Ascending aorta (tissue), 2 donors: ENCODE measurements at places on chromosomes 11 and 22.

DNA sequence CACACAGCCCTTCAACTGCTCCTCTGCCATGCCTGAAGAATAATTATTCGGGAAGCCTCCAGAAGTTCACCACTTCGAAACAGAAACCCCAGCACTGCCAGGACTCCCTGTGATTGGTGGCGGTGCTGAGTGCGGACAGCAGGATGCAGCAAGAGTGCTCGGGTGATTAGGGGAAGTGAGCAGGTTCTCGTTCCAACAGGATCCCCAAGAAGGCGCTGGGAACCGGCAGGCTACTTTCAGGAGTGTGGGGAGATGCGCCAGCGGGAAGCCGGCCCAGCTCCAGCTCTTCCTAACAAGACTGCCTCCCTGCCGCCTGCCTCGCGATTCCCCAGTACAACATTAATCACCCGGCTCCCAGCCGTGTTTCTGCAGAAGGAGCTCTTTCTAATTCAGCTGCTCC is 630.2 kb downstream of the BRD1 start:
- H3K4me3 ChIP-seq: no peak overlapping the region
- no peaks in the 10 kb centered on the region for H3K27me3 ChIP-seq
- no peaks in the 10 kb centered on the region for H3K36me3 ChIP-seq
- H3K27ac ChIP-seq: no peak overlapping the region
- DNase-seq: no peak
- no peaks in the 10 kb centered on the region for H3K4me1 ChIP-seq

- H3K4me3 ChIP-seq: no peak overlapping the region
- H3K36me3 ChIP-seq: no peaks in the 10 kb centered on the region
- H3K27ac ChIP-seq: no peak overlapping the region
- no peak for DNase-seq
- H3K4me1 ChIP-seq: no peaks in the 10 kb centered on the region
These were observed 202.9 kb downstream of the GRIK4 start for GRCh38 chr11:120714438-120714837.

DNA sequence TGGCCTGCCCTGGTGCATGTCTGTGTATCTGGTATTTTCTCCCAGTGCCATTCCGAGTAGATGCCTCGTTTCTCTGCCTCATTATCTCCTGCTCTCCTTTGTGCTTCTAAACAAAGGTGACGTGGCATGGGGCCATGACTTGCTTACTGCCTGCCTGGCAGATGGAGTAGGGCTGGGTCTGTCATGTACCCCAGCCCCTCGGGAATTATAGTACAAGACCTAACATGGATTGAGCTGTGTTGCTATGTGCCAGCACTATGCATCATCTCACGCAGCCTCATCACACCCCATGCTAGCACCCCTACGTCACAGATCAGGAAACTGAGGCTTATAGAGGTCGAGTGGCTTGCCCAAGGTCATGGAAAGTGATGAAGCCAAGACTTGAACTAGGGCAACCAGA is 88.1 kb downstream of the GALNT18 start:
- H3K27me3 ChIP-seq: no peaks in the 10 kb centered on the region
- DNase-seq: no peak
- no peaks in the 10 kb centered on the region for H3K36me3 ChIP-seq
- H3K27ac ChIP-seq: no peak overlapping the region
- H3K4me1 ChIP-seq: peaks cover 51% of the 10 kb centered on the region

DNA sequence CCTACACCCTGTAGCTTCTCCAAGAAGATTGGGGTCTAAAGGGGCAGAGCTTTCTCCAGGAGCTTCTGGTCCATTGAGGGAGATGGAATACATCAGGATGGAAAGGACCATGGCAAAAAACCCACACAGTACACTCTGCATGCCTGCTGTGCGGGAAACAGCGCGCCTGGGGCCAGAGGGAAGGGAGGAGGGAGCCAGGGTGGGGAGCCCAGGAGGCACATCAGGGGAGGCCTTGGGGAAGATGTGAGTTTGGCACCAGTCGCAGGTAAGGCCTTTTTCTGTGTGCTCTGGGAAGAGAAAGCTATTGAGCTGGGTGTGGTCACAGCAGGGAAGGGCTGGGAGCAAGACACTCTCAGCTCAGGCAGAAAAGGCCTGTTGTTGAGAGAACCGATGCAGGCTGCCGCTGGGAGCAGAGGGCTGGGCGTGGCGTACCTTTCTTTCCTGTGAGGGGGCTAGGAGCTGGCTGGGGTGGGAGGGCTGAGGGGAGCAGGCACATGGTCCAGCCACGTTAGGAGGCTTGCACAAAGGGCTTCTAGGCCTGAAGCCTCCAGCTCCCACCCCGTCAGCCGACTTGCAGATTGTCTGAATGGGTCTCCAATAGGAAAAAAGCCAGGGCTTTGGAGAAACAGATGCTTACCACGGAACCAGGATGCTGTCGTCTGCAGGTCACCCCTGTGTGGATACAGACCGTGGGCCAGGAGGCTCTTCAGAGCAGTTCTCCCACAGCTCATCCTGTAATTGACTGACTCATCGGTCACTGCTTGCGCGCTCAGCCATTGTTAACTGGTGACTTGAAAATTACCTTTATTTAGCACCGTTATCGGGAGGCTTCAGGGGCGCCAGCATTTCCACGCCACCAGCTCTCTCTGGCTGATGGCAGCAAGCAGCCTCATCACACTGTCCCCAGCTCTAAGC is 237.3 kb downstream of the ST3GAL4 start:
- DNase-seq: no peak
- H3K27ac ChIP-seq: no peak overlapping the region
- H3K4me3 ChIP-seq: no peak overlapping the region
- no peaks in the 10 kb centered on the region for H3K36me3 ChIP-seq

DNA sequence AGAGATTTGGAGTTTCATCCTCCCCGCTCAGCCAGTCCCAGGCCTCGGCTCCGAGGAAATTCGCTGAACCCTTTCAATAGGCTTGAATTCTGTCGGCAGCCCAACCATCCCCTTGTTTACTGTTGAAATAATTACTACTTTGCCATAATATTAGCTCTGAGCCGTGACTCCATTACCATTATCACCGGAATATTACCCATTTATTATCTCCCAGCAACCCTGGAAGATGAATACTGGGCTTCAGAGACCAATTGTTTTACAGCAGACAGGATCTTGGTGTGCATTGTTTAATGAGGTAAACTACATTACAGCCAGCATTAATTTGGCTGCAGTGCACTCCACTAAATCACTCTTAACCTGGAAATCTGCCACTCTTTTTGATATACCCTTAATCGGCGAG is 867.4 kb downstream of the NTM start:
- no peaks in the 10 kb centered on the region for H3K4me1 ChIP-seq
- no peaks in the 10 kb centered on the region for H3K36me3 ChIP-seq
- DNase-seq: no peak

- H3K27ac ChIP-seq: no peak overlapping the region
- no peak overlapping the region for H3K4me3 ChIP-seq
- H3K36me3 ChIP-seq: peaks cover 28% of the 10 kb centered on the region
These were observed 37.1 kb downstream of the APOL5 start for GRCh38 chr22:35754761-35755160.

- no peak overlapping the region for H3K4me3 ChIP-seq
- H3K27ac ChIP-seq: no peak overlapping the region
- no peaks in the 10 kb centered on the region for H3K27me3 ChIP-seq
- DNase-seq: no peak
These were observed 10.1 kb upstream of the RPS3 start for GRCh38 chr11:75389276-75389605.

DNA sequence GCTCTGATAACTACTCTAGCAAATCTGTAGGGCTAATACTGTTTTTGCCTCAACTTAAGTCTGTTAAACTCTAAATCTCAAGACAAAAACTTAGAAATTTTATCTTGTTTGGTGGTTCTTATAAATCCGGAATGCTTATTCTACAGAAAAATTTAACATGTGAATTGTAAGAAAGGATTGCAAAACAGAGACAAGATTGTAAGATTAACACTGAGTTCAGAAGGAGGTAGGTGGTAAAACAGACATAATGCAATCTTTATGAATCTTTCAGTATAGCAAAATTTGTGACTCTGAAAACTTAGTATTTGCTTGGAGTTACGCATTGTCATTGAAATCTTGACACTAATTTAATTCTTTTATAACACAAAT is 263.9 kb downstream of the SBF2 start:
- no peaks in the 10 kb centered on the region for H3K4me1 ChIP-seq
- H3K36me3 ChIP-seq: no peaks in the 10 kb centered on the region
- DNase-seq: no peak
- H3K4me3 ChIP-seq: no peak overlapping the region
- H3K27ac ChIP-seq: no peak overlapping the region

- DNase-seq: no peak
- H3K27me3 ChIP-seq: no peaks in the 10 kb centered on the region
- no peak overlapping the region for H3K4me3 ChIP-seq
- no peaks in the 10 kb centered on the region for H3K4me1 ChIP-seq
- H3K27ac ChIP-seq: no peak overlapping the region
These were observed 29.2 kb upstream of the GCAT start for GRCh38 chr22:37778370-37779009.

DNA sequence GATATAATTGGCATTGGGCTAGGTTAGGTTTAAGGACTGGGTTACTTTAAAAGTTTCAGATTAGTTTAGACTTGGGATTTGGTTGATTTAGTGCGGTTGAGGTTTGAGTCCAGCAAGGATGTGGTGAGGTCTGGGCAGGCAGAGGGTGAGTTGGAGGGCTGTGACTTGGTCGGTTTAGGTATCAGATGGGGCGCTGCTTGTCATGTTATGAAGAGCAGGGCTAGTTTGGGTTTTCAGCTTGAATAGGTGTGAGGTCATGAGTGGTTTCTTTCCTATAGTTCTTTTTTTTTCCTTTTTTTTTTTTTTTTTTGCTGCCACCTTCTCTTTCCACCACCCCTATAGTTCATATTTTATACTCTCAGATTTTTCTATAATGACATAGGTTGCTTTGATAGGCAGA is 4.8 kb downstream of the CLCF1 start:
- H3K4me3 ChIP-seq: no peak overlapping the region
- H3K36me3 ChIP-seq: peaks cover 7% of the 10 kb centered on the region
- no peak for DNase-seq
- no peaks in the 10 kb centered on the region for H3K27me3 ChIP-seq
- no peak overlapping the region for H3K27ac ChIP-seq

DNA sequence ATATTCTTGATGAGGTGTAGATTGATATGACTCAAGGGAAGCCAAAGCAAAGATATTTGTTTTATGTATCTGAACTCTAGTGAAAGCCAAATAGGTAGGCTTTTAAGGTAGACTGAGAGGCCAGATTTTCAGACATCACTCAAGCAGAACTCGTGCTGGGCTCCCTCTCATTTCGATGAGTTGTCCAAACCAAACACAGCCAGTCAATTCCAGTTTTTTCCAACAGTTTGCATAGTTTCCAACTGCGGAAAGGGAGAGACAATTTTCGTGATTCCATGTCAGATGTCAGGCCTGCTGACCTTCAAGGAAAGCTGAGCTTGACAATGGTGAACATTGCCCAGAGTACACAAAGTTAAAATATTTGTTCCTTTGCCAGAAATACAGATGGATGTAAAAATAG is 110.9 kb upstream of the MPPED2 start:
- no peaks in the 10 kb centered on the region for H3K4me1 ChIP-seq
- H3K27ac ChIP-seq: no peak overlapping the region
- no peak for DNase-seq
- no peaks in the 10 kb centered on the region for H3K36me3 ChIP-seq
- no peaks in the 10 kb centered on the region for H3K27me3 ChIP-seq
- H3K4me3 ChIP-seq: no peak overlapping the region

DNA sequence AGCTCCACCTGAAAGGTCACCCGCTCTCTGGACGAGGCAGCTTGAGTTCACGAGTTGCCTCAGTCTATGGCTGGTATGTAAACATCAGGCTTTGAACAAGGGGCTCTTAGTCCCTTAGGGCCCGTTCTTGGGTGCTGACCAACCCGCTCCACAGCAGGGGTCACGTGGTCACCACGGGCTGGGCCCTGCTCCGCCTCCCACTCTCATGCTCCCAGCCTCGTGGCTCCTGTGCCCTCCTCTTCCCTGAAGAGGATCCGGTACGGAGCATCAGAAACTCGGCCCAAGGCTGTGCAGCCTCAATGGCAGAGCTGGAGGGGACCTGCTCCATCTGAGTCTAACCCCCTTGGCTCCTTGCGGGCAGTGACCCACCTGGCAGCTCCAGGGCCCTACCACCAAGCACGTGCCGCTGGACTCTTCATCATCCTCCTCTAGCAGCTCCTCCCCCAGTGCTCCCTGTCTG is 54.2 kb upstream of the TTLL12 start:
- no peaks in the 10 kb centered on the region for H3K36me3 ChIP-seq
- H3K4me3 ChIP-seq: no peak overlapping the region
- H3K27me3 ChIP-seq: no peaks in the 10 kb centered on the region
- DNase-seq: no peak

- no peaks in the 10 kb centered on the region for H3K4me1 ChIP-seq
- H3K27ac ChIP-seq: no peak overlapping the region
- H3K4me3 ChIP-seq: no peak overlapping the region
These were observed 11.6 kb upstream of the CKAP5 start for GRCh38 chr11:46857666-46858065.

DNA sequence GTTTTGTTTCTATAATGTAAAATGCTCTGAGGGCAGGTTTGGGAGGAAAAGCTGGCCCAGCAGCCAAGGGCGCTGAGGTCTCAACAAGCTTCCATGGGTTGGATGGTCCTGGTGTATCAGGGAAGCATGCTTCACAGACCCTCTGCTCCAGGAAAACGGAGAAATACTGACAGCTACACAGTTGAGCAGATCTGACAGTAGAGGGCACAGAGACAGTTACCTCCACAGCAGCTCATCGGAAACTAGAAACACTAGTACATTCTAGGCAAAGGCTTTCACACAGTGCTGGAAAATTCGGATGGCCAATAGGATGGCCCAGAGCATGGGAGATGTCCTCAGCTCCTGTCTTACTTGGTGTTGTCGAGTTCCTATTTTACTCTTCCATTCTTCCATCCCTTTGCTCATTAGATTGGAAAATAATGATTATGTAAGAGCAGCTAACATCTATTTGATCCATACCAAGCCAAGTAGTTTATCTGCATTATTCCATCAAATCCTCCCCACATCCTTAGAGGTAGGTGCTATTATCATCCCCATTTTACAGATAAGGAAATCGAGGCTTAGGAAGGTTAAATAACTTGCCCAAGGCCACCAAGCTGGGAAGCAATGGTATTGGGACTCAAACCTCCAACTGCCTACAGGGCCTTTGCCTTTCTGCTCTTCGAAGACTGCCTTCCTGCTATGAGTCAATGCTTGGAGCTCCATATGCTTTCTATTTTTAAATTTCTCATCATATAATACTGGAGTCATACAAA is 28.3 kb downstream of the LMO2 start:
- no peaks in the 10 kb centered on the region for H3K4me1 ChIP-seq
- H3K27ac ChIP-seq: no peak overlapping the region
- no peaks in the 10 kb centered on the region for H3K36me3 ChIP-seq
- H3K27me3 ChIP-seq: no peaks in the 10 kb centered on the region
- no peak for DNase-seq

DNA sequence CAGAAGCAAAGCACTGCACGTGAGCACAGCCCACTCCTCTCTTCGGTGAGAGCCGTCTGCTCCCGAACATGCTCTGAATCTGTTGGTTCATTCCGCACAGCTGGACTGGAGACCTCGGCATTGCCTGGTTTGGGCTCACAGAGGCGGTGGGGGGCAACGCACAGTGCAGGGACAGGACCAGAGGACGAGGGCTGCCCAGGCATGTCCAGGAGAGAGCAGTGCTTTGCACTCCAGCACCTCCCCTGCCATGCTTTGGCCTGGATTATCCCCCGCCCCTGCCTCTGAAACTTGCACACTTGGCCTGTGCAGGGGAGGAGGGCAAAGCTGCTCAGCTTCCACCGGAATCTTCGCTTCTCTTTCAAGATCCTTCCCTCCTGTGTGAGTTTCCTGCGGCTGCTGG is 536.5 kb downstream of the BRD1 start:
- H3K27ac ChIP-seq: no peak overlapping the region
- DNase-seq: peak; percentile 43
- H3K4me3 ChIP-seq: no peak overlapping the region
- no peaks in the 10 kb centered on the region for H3K4me1 ChIP-seq
- H3K36me3 ChIP-seq: no peaks in the 10 kb centered on the region
- no peaks in the 10 kb centered on the region for H3K27me3 ChIP-seq
